ENCODE measurements at places on chromosomes 4 and X.

DNA sequence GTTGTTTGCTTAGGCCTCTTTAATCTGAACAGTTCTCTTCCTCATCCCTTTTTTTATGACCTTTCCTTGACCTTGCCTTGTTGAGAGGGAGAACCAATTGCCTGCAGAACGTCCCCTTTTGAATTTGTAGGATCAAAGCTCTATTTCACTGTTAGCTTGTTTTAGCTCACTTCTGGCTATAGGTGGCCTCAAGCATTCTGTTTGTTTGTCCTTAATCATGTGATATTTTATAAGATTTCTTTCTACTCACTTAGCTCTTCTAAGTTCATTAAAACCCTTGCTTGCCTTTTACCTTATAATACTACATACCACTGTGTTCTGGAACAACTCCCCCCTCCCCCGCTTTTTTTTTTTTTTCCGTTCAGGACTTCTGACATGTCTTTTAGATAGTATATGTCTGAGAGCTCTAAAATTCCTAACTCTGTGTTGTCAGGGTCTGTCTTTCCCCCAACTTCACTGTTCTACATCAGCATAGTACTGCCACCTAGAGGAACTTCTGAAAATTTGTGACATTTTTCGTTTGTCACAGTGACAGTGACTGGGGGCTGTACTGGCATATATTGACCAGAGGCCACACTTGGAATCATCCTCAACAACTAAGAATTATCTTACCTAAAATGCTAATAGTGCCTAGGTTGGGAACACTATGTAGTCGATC is 128.5 kb downstream of the LARP7 start:
- DNase-seq: peak; percentile 48

DNA sequence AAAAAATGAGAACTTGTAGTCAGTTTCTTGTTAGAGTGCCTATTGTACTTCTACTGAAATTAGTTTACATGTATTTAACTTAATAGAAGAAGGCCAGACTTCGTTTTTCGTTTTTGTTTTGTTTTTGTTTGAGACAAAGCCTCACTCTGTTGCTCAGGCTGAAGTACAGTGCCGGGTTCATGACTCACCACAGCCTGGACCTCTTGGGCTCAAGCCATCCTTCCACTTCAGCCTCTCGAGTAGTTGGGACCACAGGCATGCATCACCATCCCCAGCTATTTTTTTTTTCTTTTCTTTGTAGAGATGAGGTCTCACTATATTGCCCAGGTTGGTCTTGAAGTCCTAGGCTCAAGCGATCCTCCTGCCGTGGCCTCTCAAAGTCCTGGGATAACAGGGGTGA is 793.9 kb downstream of the ADGRL3 start:
- DNase-seq: no peak

DNA sequence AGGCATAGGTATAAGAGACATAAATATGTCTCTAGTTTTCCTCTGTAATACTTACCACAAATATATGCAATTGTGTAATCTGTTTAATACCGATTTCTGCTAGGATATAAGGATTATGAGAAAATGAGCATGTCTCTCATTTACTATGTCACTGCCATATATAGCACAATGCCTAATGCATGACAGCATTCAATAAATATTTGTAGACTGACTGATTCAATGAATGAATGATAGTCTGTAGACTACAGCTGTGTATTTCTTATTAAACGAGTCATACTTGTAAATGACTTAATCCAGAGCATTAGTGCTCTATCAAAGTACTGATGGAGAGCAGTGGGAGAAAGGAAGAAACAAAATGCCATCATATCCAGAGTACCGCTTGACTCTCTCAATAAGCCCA is 175.6 kb downstream of the PPP3CA start:
- no peak for DNase-seq

DNA sequence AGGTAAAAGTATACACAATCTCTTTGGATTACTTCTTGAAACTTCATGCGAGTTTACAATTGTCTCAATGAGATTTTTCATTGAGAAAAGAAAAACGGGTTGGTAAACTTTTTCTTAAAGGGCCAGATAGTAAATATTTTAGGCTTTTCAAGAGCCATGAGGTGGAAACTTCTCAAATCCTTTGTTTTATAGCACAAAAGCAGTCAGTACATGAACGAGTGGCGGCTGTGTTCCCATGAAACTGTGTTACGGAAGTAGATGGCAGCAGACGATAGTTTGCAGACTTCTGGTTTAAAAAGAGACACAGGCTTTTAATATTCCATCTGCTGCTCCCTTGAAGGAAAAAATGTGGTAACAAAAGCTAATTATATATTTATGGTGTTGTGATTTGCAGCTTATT is 332.0 kb downstream of the TENM3 start:
- no peak for DNase-seq
